ENCODE measurements at places on chromosomes 13 and 19.

DNA sequence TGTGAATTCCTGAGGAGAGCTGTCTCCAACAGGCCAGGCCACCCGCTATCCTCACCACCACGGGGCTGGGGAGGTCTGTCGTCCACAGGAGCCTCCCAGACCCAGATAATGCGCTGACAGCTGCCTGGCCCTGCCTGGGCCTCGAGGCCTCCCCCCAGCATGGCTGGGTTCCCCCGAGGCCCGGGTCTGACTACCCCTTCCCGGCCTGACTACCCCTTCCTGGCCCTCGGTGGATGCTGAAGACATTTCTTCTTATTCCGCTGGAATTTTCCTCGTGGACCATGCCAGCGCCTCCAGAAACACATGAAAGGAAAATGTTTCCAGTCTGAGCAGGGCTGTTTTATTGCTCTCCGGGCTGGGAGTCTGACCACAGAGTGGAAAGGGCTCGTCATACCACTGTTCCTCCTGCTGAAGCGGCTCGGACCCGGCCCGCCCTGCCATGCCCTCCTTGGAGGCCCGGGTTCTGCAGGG is 16.8 kb upstream of the COMP start:
- no peak for DNase-seq

DNA sequence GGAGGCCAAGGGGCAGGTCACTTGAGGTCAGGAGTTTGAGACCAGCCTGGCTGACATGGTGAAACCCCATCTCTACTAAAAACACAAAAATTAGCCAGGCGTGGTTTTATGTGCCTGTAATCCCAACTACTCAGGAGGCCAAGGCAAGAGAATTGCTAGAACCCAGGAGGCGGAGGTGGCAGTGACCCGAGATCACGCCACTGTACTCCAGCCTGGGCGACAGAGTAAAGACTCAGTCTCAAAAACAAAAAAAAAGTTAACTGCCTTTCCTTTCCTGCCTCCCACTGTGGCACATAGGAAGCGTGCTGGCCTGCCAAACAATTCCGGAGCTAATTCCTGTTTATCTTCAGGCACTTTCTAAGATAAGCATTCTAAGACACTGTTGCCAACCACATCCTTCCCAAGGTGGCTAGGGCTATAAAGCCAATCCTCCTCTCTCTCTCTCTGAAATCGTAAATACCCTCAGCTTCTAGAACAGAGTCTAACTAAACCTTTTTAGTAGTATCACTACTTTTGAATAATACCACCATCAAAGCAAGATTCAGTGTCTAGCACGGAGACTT is 21.6 kb downstream of the SLC25A30 start:
- DNase-seq: no peak

DNA sequence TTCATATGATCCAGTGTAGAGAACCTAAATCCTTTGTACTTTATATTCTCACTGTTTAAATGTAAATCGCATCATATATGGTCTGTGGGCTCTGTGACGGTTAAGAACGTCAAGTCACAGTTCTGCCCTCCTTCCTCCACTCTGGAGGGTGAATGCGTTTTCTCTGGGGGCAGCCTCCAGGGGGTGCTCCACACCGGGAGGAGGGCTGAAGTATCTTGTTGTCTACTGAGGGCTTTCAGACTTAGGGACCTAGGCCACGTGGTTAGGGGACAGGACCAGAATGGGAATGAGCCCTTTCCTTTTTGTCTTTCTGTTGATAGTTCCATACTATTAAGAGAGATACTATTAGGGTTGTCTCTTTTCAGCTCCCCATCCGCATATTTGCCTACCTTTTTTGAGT is 504.9 kb downstream of the FGF9 start:
- no peak for DNase-seq

DNA sequence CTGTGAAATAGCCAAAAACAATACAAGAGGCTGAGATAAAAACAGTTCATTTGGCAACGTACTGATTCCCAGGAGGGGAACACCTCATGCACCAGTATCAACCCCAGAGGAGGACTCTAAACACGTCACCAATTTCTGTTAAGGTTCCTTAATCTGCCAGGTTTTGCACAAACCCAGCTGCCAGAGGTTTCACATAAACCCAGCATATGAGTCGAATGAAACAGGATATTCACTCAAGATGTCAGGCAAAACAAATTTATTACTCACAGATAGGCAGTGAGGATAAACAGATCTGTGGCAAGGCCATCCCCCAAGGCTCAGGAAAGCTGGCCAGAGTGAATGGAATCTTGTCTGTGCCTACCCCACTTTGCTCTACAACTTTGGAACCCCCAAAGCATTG is 210.9 kb downstream of the GPC5 start:
- no peak for DNase-seq

DNA sequence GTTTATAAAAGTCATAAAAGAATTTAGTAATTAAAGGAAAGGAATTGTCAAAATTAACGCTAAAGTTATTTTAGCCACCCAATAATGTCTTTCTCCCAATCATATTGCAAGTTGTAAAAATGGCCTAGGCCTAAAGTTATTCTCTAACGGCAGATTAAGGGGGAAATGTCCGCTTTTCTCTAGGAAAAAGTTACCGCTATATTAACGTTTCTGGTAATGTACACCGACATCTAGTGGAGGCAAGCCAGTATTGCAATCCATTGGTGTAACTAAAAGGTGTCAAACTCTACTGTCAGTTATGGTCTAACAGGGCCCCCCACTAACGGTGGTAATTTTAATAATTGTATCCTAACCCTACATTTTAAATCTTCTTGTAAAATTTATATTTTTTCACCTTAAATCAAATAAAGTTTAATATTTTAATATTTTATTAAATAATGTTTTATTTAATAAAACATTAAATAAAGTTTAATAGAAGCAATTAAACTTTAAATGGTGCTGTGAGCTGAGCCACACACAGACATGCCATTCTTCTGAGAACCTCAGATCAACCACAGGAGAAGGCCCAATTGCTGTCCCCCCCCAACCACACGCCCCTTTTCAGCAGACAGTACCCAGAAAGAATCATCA is 35.9 kb upstream of the ZSCAN5A start:
- peak; percentile 13 for DNase-seq

- no peak for DNase-seq
Measured at GRCh38 chr13:94705081-94706030, 7.0 kb downstream of the SOX21 start.

- DNase-seq: no peak
Measured at GRCh38 chr13:108113407-108113806, 101.9 kb downstream of the LIG4 start.

- no peak for DNase-seq
Measured at GRCh38 chr13:38674208-38674607, 12.7 kb upstream of the FREM2 start.

DNA sequence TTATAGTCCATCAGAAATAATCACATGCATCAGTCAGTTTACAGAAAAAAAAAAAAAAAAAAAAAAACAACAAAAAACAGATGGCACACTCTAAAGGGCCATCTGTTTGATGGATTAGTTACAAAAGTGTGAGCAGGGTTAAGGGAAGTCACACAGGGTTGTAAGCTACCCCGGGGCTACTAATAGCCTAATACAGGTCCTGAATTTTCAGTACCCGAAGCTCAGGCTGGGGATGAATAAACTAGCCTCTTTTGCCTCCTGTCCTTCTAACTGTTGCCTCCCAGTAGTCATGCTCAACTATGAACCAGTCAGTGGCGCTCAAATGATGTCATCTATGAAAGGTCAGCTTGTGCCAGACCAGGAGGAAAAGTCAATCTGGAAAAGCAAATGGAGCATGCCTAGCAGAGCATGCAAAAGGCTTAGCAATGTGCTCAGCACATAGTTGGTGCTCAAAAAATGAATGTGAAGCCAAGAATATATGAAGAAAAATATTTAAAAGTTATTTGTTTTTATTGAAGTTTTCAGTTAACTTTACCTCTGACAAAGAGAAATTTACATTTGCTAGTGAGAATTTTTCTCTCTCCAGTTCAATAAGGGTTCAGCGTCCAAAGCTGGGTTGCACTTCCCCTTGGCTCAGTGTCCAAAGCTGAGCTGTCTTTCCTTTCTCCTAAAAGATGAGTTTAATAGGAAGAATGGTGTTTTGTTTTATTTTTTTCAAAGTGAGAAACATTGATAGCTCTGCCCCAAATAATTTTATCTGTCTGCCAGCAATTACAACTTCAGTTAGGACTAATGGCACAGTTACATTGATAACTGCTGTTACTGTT is 30.8 kb upstream of the LRCH1 start:
- DNase-seq: no peak

DNA sequence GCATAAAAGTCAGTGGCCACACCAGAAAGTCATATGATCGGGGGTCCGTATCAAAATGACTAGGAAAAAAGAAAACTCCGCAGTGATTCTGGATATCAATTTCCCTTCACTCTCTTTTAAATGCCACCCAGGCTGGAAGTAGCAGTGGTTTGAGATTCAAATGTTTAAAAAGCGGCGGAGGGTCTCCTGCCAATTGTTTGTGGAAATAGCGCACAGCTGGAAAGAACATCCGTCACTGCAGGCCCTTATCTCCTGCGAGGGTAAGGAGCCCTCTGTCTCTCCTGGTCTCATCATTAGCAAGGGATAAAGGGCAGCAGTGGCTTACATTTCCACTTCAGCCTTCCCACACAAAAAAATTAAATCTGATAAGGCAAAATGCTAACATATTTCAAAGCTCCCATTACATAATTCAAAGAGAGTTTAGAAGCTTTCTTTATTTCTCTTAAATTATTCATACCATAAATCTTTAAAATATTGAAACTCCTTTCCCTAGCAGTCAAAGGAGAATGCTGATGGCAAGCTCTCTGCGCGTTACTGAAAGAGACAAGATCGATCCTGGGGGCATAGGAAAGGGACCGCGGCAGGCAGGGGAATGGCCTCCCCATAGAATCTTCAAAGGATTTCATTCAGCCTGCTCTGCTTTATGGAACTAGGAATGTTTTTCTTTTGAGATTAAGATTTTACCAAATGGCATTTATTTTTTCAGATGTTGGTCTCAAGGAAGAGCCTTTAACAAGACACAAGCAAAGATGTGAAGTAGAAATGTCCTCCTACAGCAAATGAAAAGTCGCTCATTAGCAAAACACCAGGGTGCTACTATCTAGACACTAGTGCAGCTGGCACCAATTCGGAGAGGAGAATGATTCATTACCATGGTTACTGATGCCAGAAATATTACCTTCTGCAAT is 35.0 kb downstream of the AMER2 start:
- DNase-seq: no peak

DNA sequence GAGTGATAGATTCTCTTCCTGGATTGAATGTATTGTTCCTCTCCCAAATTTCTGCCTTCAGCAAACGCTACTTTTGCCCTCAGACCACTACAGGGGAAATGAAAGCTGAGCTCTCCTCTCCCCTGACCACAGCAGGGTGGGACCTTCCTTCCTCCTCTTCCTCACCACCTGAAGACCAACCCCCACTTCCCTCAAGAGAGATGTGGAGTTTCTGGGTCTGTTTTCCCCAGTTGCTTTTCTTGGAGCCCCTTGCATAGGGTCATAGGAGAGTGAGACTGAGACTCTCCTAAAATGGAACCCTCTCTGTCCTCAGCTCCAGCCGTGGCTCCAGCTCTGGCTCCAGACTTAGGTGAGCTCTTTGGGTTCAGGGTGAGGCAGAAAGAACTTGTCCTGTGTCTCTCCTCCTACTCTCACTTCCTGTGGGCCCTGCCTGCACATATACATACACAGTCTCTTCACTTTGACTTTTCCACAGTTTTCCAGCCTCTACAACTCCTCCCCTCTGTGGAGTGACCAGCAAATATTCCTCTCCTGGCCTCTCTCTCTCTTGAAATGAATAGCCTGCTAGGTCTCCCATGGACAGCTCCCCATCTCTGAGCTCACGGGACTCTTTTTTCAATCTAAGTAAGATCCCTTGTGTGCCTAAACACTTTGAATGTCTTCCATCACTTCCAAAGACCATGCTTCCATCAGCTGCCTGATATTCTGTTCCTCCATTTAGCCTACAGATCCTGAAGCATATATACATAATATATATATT is 19.2 kb upstream of the ZNF175 start:
- DNase-seq: no peak

DNA sequence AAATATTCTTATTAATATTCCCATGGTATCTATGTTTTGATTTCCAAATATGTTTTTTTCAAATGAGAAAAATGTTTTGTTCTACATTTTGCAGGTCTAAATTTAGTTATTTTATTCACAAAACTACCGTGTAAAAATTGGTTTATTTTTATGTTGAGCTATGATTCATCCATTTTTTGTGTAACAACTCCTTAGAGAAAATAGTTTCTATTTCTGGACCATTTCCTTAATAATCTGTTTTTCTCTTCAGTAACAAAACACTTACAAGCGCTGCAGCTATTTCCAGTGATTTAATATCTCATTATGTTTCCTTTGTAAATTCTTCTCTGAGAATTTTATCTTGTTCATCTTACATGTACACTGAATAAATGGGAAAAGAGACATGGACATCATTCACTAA is 550.7 kb upstream of the SLITRK5 start:
- no peak for DNase-seq
